Dorsolateral prefrontal cortex (tissue), 122 donors: ENCODE measurements at places on chromosomes 16 and 17.

- no peak for DNase-seq
These were observed 524 bp downstream of the EFTUD2 start for GRCh38 chr17:44898768-44899073.

GRCh38 chr17:13843862-13844635 is 225.3 kb upstream of the COX10 start:
- no peak for DNase-seq

- no peak for DNase-seq
These were observed 87.0 kb downstream of the GNAO1 start for GRCh38 chr16:56278196-56278855.

DNA sequence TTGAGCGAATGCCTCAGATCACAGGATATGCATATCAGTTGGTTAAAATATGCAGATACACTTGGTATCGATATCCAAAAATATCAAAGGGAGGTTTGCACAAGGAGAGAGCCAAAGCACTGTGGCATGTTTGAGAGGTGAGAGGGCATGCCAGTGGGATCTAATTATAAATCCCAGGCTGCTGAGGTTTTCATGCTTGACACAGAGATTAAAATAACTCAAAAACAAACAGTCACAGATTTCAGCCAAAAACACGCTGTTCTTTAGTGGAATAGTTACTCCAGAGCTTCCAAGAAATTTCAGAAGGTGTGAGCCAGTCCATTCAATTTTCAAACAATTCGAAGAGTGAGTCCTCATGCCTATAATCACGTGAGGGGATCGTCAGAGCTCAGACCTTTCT is 477.9 kb downstream of the SOX9 start:
- no peak for DNase-seq

DNA sequence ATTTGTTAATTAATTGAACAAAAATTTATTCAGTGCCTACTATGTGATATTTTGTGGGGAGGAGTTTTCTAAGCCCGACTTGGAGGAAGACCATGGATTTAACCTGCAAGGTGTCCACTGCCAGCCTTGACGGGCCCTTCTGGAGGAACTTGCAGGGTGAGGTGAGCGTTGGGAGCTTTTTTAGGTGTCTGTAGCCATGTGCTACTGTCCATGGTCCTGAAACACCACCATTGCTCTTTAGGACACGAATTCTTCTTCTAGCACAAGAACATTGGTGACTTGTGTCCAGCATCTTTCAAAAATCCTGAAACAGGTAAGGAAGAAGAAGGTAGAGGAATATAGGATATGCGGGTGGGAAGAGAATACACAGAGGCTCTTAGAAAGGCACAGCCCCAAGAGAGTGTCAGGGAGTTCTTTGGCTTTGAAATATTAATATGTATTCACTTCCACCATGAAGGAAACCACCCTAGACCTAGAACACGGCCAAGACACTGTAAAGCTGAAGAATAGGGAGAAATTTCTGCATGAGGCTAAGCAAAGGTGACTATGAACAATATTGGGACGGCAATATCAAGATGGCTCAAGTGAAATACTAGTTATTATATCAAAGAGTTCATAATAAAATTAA is 27.9 kb upstream of the OR4D1 start:
- DNase-seq: no peak

- DNase-seq: no peak
These were observed 10.6 kb downstream of the ICAM2 start for GRCh38 chr17:64009571-64010402.

DNA sequence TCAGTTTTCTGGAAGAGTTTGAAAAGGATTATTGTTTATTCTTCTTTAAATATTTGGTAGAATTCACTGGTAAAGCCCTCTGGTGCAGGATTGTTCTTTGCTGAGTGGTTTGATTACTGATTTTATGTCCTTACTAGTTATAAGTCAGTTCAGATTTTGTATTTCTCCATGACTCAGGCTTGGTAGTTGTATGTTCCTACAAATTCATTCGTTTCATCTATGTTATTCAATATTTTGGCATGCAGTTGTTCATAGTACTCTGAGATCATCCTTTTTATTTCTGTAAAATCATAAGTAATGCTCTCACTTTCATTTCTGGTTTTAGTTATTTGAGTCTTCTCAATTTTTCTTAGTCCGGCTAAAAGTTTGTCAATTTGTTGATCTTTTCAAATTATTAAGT is 58.1 kb upstream of the CRYM start:
- no peak for DNase-seq

- no peak for DNase-seq
These were observed 54.4 kb upstream of the PABPN1L start for GRCh38 chr16:88920618-88921590.

- no peak for DNase-seq
These were observed 99.9 kb upstream of the LHX1 start for GRCh38 chr17:36837195-36837938.

GRCh38 chr16:87420026-87421002 is 28.2 kb downstream of the MAP1LC3B start:
- no peak for DNase-seq

DNA sequence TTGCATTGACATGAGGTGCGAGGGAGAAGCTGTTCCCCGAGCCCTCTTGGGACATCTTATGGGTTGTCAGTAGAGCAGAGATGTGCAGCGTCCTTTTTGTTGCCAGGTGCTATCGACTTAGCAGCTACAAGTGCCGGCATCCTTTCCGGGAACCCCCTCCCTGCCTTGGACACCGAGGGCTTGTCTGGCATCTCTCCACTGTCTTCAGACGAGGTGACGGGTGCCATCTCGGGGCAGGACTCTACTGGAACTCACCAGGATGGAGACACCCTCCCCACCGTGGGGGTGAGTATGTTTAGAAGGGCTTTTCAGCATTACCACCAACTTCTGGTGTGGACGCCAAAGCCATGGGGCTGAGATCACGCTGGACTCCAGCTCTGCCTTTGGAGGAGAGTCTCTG is 11.8 kb upstream of the JPT2 start:
- DNase-seq: no peak

- no peak for DNase-seq
These were observed 374.5 kb upstream of the MON1B start for GRCh38 chr16:76816475-76816874.

- no peak for DNase-seq
These were observed 7.2 kb downstream of the RASL10B start for GRCh38 chr17:35738519-35739133.
